ENCODE measurements at places on chromosomes 4 and X.

- DNase-seq, result no peak
These were observed 51.6 kb downstream of the CT47B1 start for GRCh38 chrX:120824021-120824420.

DNA sequence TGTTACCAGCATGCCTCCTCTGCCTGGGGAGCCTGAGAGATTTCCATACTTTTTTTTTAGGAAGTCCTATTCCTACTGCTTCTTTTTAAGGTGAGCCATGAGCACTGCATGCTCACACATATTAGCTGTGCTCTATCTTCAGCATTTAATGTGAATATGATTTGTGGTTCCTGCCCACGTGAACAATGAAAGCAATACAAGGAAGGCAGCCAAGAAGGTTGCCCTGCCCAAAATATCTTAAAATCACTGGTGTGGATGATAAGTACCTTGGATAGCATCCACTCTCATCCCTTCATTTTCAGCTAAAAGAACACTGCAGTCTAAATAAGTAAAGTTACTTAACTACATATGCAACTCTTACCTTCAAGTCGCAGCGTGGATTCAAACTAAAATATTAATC, 607.5 kb downstream of the PACRGL start:
- no peak for DNase-seq

DNA sequence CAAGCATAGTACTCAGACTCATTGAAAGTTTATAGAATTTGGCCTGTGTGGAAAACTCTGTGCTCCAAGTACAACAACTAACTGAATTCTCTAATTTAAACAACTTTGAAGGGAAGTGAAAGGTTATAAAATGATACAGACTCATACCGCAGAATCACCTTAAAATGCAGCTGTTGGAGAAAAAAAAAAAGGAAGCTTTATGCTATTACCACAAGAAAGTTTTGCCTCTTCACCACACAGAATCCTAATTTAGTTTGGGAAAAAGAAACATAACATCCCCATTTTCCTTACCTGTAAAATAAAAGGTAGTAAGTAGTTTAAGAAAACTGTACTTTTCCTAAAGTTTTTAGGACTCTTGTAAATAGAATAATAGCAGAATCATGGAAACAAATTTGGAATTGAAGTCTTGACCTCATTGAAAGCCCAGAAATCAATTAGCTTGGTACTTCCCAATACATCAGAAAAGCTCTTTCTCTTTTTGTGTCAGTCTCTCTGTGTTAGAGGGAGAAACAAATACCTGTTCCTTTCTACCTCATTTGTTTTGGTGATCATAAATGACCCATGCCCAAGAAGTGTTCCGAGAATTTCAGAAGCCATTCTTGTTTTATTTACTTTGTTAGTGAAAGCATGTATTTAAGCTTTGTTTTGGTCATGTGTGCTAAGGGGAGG, 78.8 kb downstream of the NFKB1 start:
- DNase-seq, result no peak

- DNase-seq, result no peak
These were observed 4.3 kb downstream of the TMPRSS11E start for GRCh38 chr4:68451246-68452211.

GRCh38 chr4:3304831-3305609, 12.2 kb downstream of the RGS12 start:
- peak; percentile 87 for DNase-seq

- DNase-seq, result no peak
These were observed 9.5 kb downstream of the IDS start for GRCh38 chrX:149495573-149496071.

DNA sequence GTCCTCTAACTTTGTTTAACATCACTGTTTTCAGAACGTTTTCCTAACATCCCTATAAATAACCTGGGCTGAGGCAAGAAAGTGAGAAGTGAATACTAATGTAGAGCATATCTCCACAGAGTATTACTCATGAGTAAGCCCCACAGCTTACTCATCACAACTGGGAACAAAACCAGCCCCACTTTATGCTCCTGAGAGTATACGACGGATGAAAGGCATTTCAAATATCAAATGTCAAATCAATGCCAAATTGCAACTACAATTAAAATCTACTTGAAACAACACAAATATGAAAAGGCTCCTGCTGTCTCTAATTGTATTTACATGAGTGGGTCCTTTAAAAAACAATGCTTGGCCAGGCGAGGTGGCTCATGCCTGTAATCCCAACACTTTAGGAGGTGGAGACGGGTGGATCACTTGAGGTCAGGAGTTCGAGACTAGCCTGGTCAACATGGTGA, 41.2 kb downstream of the SH3RF1 start:
- DNase-seq, result no peak

- no peak for DNase-seq
These were observed 1.8 kb downstream of the HS6ST2 start for GRCh38 chrX:132956421-132957210.

- DNase-seq, result no peak
These were observed 94.6 kb downstream of the UBE2K start for GRCh38 chr4:39792529-39792928.

DNA sequence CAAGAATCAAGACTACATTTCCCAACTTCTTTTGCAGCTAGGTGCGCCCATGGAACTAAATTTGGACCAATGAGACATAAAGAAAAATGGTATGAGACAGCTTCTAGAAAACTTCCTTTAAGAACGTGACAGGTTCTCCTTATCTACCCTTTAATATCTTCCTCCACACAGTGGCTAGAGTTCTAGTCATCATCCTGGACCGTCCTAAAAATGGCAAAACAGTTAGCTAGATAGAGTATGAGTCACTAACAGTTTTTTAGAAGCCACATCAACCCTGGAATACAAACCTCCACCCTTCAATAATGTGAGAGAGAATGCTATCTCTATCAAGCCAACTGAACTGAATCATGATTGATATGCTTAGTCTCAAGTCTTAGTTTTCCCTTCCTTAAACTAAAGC, 267.9 kb upstream of the SLC7A11 start:
- DNase-seq, result no peak

DNA sequence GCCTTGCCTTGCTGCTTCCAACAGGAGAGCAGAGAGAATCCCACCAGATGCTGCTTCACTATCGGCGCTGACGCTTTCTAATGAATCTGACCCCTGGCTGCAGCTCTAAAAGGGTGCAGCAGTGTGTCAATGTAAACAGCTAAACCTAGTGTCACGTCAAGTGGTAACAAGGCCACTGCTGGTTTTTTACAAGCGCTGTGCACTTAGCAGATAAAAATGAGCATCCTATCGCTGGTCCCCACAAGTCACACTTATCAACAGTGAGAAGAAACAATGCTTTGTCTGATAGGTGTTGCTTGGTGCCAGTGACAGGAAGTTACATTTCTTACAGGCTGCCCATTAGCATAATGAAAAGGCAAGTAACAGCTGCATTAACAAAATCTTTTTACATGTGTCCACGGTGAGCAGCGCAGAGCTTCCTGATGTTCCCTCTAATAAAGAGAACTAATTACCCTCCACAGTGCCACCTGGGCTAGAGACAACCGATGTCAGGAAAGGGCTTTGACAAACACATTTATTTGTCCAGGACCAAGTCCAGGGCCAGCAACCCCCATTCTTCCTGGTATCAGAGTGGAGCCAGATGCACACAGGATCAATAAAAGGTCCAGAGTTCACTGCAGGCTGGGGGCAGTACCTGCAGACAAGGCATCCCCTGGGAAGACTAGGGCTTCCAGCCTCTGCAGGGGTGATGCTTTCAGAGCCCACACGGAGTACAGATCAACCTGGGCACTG, 176.0 kb downstream of the MGST2 start:
- DNase-seq, result no peak

- DNase-seq, result peak; percentile 61
These were observed 304.6 kb upstream of the TENM3 start for GRCh38 chr4:181938631-181939030.

DNA sequence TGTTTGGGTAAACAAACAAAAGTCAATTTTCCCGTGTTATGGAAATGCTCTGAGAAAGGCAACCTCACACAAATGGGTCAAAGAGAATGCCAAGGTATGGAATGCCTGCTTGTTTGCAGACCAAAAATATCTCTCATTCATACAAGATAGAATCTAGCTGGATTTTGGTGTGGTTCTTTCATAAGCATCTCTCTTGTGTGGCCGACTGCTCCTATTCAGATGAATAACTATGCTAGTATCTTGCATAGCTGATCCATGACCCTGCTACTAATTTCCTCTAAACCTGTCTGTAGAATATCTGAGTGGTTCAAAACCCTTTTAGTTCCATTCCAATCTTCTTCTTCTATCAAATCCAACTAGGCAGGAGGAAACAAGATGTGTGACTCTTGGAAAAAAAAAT, 28.2 kb upstream of the SORBS2 start:
- no peak for DNase-seq

- no peak for DNase-seq
These were observed 13.3 kb downstream of the MGARP start for GRCh38 chr4:139266583-139267257.

DNA sequence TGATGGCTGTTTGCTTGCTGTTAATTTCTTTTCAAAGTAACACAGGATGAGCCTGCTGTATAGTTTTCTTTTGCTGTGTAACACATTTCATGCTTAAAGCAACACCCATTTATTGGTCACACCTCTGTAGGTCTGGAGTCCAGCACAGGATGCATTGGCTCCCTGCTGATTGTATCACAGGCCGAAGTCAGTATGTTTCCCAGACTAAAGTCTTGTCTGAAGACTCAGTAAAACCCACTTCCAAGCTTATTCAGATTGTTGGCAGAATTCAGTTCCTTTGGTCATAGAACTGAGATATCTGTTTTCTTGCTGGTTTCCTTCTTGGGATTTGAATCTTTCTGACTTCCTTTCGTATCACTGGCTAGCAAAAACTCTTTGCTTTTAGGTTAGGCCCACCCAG, 54.3 kb downstream of the LRP2BP start:
- DNase-seq, result no peak

- DNase-seq, result no peak
These were observed 56.0 kb upstream of the DHX15 start for GRCh38 chr4:24640366-24640765.

GRCh38 chr4:71932941-71933340, 98.9 kb upstream of the NPFFR2 start:
- no peak for DNase-seq

DNA sequence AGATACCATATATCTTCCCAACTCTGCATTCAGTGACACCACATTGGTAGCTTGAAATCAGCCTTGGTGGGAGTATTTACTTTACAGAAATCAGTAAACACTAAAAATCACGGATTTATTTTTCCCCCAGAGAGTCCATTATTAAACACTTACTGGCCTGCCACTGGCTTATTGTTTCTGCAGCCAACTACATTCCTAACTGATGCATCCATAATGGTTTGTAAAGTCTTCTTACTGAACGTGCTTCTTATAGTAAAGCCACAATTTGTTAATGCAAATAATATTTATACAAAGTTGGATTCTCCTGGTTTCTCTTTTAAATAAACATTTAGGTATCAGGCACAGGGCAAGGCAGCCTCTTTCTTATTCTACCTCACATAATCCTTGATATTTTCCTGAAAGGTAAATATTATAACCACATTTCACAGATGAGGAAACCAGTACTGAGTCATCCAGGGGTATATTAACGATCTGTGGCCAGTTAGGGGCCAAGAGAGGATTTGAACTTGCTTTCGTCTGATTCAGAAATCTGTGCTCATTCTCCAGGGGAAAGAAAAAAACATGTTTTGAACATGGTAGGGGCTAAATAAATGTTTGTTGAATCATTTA, 136.5 kb downstream of the RAB28 start:
- DNase-seq, result no peak

GRCh38 chr4:184812651-184813181, 13.1 kb downstream of the ACSL1 start:
- no peak for DNase-seq

GRCh38 chr4:165663411-165663810, 209.6 kb upstream of the TLL1 start:
- no peak for DNase-seq

GRCh38 chr4:27684610-27685011, 824.0 kb downstream of the STIM2 start:
- peak; percentile 96 for DNase-seq

GRCh38 chr4:57080781-57081650, 29.2 kb downstream of the IGFBP7 start:
- peak; percentile 25 for DNase-seq

- no peak for DNase-seq
These were observed 96.5 kb upstream of the ESX1 start for GRCh38 chrX:104351173-104351769.

DNA sequence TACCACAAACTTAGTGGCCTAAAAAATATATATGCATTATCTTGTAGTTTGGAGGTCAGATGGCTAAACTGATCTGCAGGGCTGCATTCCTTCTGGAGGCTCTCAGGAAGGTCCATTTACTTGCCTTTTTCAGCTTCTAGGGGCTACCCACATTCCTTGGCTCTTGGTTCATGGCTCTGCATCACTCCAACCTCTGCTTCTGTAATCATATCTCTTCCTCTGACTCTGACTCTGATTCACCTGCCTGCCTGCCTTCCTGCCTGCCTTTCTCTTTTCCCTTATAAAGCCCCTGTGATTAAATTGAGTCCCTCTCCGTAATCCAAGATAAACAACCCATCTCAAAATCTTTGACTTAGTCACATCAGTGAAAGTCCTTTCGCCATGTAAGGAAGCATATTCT, 25.0 kb upstream of the FRMPD4 start:
- no peak for DNase-seq

DNA sequence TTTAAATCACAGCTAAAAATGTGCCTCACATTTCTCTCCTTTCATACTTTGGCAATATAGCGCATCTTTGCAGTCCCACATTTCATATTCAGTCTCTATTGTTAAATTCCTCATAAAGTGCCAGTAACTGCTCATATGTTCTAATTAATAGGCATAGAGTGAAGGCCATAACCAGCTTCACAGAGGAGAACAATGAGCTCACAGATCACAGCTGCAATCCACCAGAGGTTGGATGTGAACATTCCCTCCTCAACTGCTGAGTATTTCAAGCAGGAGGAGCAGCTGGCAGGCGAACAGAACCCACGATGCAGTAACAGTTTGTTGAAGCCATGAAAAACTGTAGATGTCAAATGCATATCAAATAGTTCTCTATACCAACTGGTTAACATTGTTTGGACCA, 2088.7 kb upstream of the AGA start:
- peak; percentile 69 for DNase-seq

DNA sequence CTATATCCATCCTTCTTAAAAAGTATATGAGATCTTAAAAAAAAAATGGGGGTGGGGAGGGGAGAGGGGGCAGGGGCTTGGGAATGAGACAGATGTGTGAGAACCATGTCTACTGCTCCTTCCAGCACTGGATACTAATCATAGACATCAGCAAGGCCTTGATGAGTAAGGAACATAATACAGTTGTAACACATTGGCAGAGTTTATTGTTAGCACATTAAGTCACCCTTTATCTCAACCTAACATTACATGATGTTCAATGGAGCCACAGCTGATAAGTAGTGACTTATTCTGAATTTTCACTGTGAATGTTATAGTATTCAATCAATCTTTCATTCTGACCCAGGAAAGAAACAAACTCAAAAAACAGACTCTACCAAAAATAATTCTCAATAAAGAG, 47.3 kb upstream of the KCNE5 start:
- DNase-seq, result no peak

DNA sequence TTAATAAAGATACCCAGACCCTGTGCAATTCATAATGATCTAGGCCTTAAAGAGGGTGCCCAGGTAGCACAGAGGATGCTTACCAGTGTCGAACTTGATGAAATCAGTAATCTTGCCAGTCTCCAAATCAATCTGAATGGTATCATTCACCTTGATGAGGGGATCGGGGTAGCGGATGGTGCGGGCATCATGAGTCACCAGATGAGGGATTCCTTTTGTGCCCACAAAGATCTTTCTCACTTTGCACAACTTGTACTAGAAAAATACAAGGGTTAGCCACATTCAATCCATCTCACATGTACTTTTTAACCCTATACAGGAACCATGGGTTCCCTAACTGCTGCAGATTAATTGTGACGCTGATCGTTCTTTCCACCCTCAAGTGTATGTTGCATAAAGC, 3.3 kb downstream of the RPS4X start:
- DNase-seq, result no peak

- DNase-seq, result no peak
These were observed 313.2 kb upstream of the DKK2 start for GRCh38 chr4:107349266-107349665.

Measured in spinal cord (tissue), 10 donors.